ENCODE measurements at places on chromosomes 12 and 14.

GRCh38 chr14:21003788-21004346 is 4.8 kb downstream of the SLC39A2 start:
- DNase-seq: no peak

- DNase-seq: no peak
Observed at GRCh38 chr12:117498256-117498655, 136.8 kb upstream of the NOS1 start.

DNA sequence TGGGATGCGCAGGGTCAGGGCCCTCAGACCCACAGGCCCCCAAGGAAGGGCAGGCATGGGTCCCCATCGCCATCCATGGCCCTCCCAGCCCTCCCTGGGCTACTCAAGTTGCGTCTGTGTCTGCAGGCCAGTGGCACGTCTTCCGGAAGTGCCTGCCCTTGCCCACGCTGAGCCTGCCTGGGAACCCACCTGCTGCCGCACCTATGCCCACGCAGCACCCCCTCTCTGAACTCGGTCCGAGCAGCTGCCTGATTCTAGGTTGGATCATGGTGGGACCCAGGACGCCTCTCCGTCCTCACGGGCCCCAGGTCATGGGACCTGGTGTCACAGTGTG is 182.8 kb downstream of the ADGRD1 start:
- DNase-seq: no peak

GRCh38 chr12:34403706-34404376 is 381.5 kb downstream of the ALG10 start:
- DNase-seq: no peak

Measured in T follicular helper cell (primary cell).